Renal cortex interstitium (tissue), 15 donors: ENCODE measurements at places on chromosomes 16 and 17. TPM values are rescaled to one million over a fixed set of nuclear protein-coding genes. Genes with fewer than 3 reads are reported as not detected.

The PRSS21 gene
- polyA plus RNA-seq = not detected

The ATP1B2 gene
- polyA plus RNA-seq = 20.7 TPM

The VASN gene
- 30.0 TPM for polyA plus RNA-seq

The P2RX1 gene
- 0.93 TPM for polyA plus RNA-seq

The KRTAP4-16 gene
- polyA plus RNA-seq = not detected

The VWA3A gene
- polyA plus RNA-seq = 2.1 TPM

The RBFOX1 gene
- polyA plus RNA-seq = 3.0 TPM

The TBC1D3 gene
- not detected for polyA plus RNA-seq

The TCF25 gene
- 182 TPM for polyA plus RNA-seq

The WNT3 gene
- 1.8 TPM for polyA plus RNA-seq

The GCGR gene
- polyA plus RNA-seq = 7.1 TPM

The IFT20 gene
- polyA plus RNA-seq = 60.9 TPM

The C17orf78 gene
- polyA plus RNA-seq = 0.06 TPM

The SCN4A gene
- 1.2 TPM for polyA plus RNA-seq

The METTL26 gene
- polyA plus RNA-seq = 39.3 TPM

The ZNF624 gene
- polyA plus RNA-seq = 10.2 TPM

The NEUROD2 gene
- polyA plus RNA-seq = 0.09 TPM
